ENCODE measurements at places on chromosomes 1 and 21.

DNA sequence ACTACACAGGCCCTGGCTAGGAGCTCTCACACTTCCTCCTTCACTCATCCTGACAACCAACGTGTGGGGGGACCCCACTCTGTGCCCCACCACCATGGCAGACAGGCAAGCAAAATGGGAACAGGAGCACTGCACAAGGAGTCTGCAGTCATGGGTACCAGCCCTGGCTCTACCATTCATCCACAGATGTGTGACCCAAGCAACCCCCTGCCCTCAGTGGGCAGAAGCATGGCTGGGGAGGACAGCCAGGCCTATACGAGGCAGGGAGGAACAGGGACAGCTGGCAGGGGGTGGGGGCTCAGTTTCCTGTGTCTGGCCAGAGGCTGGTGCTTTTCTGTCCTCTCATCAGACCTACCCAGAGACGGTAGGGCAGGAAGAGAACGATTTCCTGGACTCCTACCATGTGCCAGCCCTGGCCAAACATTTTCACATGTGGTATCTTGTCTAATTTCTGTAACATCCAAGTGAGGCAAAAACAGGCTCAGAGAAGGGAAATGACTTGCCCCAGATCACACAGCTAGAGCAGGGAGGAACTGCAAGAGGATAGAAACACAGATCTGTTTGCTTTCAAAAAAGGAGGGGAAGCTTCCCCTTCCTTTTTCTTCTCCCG, 178.0 kb downstream of the HIVEP3 start:
- DNase-seq, result no peak

GRCh38 chr1:64268653-64269557, 65.5 kb downstream of the UBE2U start:
- peak; percentile 32 for DNase-seq

- DNase-seq, result no peak
These were observed 268.5 kb downstream of the SPATA17 start for GRCh38 chr1:217899614-217900013.

DNA sequence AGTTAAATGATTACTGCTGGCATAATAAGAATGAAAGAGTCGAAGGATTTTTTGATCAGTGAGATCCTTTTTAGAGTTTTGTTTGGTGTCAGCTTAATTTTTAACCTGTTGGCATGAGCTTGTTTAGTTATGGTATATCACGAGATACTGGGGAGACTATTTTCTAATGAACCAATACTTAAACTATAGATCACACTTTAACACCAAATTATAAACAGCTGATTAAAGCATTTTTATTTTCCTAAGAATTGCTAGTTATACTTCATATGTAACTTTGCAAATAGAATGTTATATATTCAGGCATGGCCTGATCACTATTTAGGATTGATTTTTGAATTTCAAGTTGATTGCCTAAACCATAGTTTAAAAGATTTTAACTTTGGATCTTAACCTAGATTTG, 6.0 kb downstream of the DDX20 start:
- DNase-seq, result no peak

DNA sequence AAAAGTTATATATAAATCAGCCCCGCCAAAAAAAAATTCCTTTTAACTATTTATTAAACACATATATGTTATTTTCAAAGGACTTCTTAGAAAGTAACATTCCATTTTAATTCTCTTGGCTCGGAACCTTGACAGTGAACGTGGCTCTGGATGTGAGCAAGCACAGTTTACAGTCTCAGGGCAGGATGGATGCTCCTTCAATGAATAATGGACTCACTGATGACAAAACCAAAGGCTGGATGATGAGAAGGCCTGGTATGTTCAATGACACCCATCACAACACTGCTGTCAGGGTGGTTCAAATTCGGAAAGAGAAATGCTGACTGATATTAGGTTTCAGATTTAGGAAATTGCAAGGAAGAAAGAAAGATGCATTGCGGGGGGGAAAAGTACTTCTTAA, 148.8 kb downstream of the SIPA1L2 start:
- no peak for DNase-seq

- DNase-seq, result peak; percentile 64
These were observed 72.1 kb downstream of the SKI start for GRCh38 chr1:2300004-2300771.

DNA sequence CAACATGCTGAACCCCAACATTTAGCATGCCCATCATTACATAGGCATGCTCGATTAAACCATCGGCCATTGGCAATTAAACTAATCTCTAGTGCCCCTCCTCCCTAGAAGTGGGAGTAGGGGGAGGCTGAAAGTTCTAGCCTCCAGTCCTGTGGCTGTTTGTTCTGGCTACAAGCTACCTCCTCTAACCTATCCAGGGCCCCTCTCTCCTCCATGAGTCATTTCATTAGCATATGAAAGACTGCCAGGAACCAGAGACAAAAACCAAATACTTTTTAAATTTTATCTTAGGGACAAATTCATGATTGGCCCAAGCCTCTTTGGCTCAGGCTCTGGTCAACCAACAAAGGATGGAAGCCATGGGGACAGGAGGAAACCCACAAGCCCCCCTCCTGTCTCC, 231.1 kb downstream of the CACNA1E start:
- DNase-seq, result no peak

DNA sequence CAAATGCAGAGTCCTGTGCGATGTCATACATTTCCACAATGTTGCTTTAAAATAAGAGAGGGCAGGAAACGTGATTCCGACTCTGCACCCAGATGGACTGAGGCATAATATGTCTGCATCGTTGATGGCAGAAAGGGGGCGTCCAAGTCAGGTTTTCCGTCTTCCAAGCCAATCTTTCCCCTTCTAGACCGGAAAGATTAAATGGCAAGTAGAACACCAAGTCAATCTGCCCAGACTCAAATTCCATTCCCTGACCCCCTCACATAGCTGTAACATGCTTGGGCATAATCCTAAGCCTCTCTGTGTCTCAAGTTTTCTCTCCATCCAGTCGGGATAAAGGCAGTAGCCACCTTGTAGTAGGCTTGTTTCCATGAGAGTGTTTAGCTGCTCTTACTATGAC, 14.4 kb downstream of the PCP4 start:
- DNase-seq, result no peak

DNA sequence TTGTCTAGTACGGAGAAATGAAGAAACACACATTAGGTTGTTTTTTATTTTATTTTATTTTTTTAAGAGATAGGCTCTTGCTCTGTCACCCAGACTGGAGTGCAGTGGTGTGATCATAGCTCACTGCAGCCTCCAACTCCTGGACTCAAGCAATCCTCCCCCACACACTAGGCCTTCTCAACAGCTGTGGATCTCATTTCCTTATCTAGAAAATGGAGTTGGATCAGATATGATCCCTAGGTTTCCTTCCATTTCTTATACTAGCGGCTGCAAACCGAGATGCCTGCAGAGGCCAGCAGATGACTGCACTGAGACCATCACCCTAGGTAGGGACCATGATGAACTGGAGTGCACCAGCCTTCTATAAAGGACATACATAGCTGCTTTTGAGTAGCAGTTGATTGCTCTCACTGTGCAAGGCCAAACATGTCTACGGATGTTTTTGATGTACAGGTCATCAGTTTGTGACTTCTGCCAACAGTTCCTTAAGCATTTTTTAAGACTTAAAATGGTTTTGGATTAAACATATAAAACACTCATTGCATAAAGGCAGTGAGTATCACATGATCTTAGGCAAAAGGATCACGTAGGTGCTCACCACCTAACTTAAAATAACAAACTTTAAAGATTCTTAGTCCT, 11.4 kb upstream of the KLHL12 start:
- no peak for DNase-seq

DNA sequence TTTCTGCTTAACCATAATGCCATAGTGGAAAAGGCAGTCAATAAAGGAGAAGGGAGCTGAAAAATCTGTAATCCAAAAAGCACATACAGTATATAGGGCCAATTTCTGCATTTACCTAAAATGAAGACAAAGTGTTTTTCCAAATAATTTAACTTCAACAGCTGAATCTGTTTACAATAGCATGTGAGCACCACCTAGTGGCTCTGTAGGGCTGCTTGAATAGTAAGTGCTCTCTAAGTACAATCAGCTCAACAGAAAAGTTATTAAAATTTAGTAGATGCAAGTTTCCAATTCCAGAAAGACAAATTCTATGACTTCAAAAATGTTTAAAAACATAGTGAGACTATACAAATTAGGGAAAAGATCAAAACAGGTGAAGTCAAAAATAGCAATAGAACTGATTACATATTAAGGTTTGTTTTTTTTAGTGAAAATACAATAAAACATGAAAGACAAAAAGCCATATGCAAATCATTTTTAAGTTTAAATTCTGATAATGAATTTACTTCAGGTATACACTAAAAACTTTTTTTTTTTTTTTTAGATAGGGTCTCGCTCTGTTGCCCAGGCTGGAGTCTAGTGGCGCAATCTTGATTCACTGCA, 220.0 kb downstream of the SETD4 start:
- DNase-seq, result peak; percentile 35

GRCh38 chr1:33330906-33331305, 10.0 kb upstream of the A3GALT2 start:
- DNase-seq, result no peak

DNA sequence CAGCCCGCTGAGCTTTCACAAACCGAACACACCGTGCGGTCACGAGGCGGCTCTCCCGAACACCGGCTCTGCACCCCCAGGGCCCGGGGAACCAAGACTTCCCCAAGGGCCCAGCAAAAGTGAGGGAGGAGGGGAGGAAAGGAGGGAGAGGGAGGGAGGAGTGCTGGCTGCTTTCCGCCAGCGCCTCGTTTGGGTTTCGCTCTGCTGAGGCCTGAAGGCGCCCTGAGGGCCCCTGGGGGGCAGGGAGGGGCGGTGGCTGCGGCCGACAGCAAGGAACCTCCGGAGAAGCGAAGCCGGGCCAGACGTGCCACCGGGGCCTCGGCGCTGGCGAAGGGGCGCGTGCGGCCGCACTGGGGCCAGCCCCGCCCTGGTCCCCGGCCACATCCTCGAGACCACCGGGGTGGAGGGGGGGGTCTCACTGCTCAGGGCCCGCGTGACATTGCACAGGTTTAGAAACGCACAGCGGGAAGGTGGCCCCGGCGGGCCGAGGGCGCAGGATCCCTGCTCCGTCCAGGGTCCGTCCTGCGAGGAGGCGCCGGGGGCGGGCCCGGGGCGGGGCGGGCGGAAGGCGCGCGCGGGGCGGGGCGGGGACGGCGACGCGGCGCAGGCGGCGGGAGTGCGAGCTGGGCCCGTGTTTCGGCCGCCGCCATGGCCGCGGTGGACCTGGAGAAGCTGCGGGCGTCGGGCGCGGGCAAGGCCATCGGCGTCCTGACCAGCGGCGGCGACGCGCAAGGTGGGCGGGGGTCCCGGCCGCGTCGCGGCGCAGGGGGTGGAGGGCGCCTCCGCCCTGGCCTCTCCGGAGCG, at the start of gene PFKL:
PFKL (plus strand) TSS at position 596 of the 804 bp plus-strand sequence; CDS start at position 649, 53 bp downstream.
- peak; percentile 66 for DNase-seq

- DNase-seq, result no peak
These were observed 6.9 kb upstream of the EFNA3 start for GRCh38 chr1:155071701-155072100.

GRCh38 chr1:1869469-1869868, 21.4 kb downstream of the GNB1 start:
- no peak for DNase-seq

- no peak for DNase-seq
These were observed 72.0 kb upstream of the TLR5 start for GRCh38 chr1:223215026-223215425.

DNA sequence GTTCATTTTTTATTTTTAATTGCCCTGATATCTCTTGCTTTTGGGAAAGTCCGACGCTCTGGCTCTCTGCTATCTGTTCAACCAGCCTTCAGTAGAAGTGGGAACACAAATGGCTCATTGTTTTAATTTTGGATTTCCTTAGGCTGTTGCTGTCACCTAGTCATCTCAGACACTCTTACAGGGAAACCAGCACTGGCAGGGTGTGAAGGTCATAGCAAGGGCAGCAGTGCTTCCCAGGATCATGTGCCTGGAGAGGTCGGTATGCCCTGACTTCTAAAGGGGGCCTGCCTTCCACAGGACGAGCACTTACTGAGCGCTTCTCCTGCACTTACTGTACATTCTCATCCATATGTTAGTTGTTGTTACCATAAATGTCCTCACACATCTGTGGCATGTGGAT, 224.2 kb downstream of the DISC1 start:
- no peak for DNase-seq

DNA sequence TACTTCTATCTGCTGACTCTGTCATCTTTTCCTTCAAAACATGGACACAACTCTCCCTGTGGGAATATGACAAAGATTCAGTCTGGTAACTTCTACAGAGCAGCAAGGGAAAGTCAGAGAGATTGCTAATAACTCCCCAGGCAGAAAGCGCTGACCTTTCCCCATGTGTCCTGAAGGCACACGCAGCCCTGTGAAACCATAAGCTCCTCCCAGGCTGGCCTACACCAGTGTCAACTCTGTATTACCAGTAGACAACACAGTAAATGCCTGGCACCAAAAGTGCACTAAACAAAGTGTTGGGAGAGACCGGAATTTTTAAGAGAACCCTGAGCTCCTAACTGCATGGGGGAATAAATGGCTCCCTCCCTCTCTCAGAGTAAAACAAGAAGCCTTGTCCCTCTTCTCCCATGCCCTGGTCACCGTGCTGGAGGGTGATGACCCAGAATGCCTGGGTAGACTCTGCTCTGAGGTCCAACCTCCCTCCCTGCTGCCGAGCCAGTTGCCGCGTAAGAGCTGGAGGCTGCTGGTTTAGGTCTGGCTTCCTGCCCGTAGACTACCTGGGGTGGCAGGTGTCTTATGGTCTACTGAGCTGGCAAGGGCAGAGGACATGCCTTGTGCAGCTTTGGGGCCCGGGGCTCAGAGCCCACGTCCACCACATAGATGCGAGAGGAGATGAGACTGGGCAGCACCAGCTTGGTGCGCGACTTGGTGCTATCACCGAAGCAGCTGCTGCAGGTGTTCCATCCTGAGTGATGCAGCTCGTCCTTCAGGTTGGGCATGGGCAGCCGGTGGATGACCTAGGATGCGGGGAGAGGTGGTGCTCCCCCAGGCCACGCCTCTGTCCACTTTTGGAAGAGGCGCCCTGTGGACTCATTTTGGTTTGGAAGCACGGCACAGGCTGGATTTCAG, 3.9 kb downstream of the SELENBP1 start:
- DNase-seq, result no peak

GRCh38 chr1:155019377-155020245, 14.0 kb downstream of the DCST2 start:
- no peak for DNase-seq

DNA sequence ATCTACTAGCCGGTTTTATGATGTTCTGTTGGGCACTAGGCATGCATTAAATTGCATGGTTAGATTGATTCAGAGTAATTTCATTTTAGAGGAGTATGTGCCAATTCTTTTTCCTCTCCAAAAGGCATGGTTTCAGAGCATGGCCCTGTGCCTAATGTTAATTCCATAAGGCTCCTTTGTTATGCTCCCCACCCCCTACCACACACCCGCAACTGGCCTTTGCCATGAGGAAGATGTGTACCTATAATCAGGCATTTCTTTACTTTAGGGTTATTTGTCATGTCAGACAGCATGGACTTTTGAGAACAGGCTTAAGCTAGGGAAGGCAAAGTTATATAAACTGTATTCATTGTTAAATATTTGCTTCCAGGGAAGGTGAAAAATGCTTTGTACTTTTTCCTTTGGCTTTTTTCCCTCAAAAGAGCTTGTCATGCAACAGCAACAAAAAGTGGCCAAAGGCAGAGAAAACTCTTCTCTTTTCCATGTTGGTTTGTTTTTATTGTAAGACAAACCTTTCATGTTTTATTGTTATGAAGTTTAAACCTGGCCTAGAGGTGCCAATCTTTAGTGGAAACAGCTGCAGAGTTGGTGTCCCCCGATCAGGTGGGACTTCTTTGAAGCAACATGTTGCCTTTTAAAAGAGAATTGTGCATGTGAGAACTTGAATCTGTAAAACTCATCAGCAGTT, 24.3 kb upstream of the NBL1 start:
- DNase-seq, result no peak

- DNase-seq, result no peak
These were observed 19.7 kb downstream of the NFIA start for GRCh38 chr1:61102041-61102440.

GRCh38 chr1:100583827-100584226, 45.9 kb downstream of the GPR88 start:
- no peak for DNase-seq

Data from stimulated activated CD4-positive, alpha-beta T cell treated with anti-CD3 and anti-CD28 coated beads, Interleukin-1b, Interleukin-23, amount 100 ng/mL, for 4 hours (primary cell).